ENCODE measurements at places on chromosomes 1 and 21.

- DNase-seq = no peak
These were observed 3.8 kb upstream of the RRP15 start for GRCh38 chr1:218281285-218281684.

DNA sequence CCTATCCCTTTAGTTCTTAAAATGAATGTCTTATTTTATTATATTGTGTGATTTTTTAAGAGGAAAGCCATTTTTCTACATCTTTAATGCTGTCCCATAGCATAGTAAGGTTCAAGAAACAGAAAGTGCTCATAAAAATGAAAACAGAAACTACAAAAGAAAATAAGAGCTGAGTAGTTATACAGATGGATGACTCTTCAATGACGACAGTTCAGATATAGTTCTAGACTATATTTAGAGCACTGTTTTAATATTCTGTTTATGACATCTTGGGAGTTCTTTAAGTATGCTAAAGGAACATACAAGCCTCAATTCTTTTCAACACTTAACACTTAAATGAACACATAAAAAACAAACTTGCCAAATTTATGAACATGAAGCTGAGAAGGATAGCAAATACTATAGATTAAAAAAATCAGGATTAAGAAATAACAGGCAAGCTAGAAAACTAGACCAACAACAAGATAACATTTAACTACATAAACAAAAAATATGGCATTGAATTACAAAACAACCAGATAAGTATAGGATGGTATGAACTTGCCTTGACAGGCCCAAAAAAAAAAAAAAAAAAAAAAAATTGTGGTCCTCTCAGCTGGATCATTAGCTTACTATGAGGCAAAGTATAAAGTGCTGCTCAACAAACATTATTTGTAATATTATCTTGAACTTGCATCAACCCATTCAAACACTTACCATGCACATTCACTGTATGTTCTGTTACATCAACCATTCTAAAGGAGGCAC, 87.9 kb downstream of the ZZZ3 start:
- DNase-seq = no peak

- DNase-seq = peak; percentile 32
These were observed at the start of gene CTSS for GRCh38 chr1:150765296-150765976. TSS of gene CTSS (minus strand) at chr1:150765778. CDS start at chr1:150764763, 1,015 bp downstream.

DNA sequence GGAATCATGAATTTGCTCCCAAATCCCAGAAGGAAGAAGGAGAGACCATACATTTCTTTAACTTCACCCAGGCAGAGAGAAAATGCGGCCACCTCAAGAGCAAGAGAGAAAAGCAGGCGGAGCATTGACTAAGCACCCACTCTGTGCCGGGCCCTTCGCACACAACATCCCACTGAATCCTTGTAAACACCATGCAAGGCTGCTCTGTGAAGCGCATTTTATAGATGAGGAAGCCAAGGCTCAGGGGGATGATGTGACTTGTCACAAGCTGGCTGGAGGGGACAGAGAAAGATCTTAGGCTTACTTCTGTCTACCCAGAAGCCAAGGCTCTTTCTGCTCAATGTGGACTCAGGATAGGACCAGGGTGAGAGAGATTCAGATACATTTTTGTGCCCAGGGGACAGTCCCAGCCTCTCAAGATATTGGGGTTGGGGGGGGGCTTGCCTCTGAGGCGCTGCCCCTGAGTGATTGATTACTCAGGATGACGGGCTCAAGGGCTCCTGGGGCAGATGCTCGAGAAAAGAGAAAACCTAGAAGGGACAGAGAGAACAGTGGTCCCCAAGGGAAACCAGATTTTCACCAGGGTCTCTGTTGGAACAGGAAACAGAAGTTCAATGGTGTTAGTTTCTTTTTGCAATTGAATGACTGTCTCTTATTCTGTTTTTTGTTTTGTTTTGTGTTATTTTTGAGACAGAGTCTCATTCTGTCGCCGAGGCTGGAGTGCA, 19.5 kb downstream of the PADI2 start:
- DNase-seq = no peak

DNA sequence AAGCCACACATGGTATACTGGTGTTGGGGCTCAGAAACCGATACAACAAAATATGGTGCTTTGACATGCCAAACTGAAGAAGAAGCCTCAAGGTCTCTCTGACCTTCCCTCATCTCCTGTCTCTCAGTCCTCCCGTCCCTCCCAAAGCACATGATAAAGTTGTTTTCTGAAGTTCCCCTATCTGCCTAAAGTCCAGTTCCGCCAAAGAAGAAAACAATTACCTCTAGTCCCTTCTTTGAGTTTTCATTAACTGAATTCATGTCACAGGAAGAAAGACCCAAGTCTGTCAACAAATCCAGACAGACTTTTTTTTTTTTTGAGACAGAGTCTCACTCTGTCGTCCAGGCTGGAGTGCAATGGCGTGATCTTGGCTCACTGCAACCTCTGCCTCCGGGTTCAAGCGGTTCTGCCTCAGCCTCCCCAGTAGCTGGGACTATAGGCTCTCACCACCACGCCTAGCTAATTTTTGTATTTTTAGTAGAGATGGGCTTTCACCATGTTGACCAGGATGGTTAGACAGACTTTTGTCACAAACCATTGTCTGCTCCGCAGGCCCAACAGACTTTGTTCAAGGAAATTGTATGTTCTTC, 32.2 kb upstream of the SLC2A1 start:
- DNase-seq = no peak

DNA sequence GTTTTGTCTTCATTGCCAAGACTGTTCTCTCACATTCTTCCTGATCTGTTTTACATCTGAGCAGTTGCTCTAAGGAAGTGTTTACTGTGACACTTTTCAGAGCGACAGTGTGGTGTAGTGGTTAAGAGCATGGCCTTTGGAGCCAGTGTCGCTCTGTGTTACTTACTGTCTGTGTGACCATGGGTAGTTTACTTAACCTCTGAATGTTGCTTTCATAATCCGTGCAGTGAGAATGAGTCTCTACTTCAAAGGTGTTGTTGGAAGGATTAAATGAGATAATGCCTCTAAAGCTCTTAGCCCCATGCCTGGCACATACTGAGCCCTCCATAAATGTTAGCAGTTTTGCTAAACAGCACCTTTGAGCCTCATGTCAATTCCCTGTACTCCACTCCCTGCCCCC, 35.9 kb upstream of the ZFP69B start:
- no peak for DNase-seq

GRCh38 chr1:37423810-37424209, 50.6 kb upstream of the ZC3H12A start:
- no peak for DNase-seq

- no peak for DNase-seq
These were observed 245.3 kb downstream of the PLPP3 start for GRCh38 chr1:56334047-56334446.

DNA sequence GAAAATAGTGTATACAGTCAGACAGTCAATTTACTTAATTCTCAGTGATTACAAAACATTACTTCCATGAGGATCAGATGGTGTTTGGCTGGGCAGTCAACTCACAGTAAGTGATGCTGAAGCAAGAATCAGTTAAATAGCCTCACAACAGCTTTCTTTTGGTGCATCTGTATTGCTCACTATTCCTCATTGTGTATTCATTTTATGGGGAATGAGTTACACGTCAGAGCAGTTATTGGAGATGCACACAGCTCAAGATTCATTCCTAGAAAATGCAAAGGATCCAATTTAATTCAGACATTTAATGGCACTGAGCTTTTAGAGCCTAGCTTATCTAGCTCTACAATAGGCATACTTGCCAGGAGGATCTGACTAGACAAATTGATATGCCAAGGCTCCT, 150.6 kb downstream of the HS2ST1 start:
- no peak for DNase-seq

GRCh38 chr1:89198081-89198480, 661 bp downstream of the GBP4 start:
- no peak for DNase-seq
